Esophagus muscularis mucosa (tissue), 4 donors: ENCODE measurements at places on chromosomes 7 and 10.
A peak's percentile ranks its signal among the peaks of the same experiment; 100 is the strongest.

DNA sequence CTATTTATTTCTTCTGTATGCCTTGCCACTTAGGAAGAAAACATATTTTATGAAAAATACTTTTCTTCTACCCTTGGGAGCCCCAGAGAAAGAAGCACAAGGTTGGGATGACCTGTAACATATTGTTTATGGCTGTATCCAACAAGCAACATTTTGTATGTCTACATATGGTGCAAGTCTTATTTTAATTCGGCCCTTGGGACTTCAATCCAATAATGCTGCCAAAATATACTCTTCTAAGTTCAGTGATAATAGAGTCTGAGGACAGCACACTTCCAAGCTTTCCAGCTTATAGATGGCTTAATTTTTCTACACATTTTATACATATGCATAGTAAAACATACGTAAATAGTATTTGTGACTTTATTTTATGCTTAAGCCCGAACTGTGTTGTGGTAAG, 318.5 kb upstream of the SEMA3A start:
- DNase-seq = no peak

- no peak for DNase-seq
Observed at GRCh38 chr7:17687361-17687760, 252.9 kb downstream of the SNX13 start.

DNA sequence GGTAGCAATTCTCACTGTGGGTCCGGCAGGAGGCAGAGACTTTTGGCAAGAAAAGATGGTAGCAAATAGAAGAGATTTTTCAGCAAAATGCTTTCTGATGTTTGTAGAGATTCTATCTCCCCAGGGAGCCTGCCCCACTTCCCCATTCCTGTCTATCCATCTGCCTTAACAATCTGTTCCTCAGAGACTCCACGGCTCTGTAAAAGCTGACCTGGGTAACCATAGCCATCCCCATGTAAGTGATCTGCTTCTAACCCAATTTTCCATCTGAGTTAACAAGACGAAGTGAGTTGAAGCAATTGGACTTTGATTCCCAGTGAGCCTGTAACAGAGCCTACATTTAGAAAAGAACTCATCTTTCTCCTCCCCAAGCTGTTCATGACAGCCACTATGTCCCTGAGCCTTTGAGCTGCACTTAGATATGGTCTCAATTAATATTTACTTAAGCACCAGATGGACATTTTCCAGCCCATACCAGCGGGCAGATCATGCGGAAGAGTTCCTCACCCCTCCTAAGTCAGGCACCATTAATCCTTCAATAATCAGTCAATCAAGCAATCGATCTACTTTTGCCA, 896.1 kb downstream of the CCSER2 start:
- peak; percentile 34 for DNase-seq

- no peak for DNase-seq
Observed at GRCh38 chr10:71187600-71187999, 24.8 kb upstream of the UNC5B start.

- DNase-seq = no peak
Observed at GRCh38 chr7:158024881-158025280, 562.7 kb downstream of the PTPRN2 start.

GRCh38 chr10:114087655-114088054, 44.0 kb downstream of the ADRB1 start:
- no peak for DNase-seq

- no peak for DNase-seq
Observed at GRCh38 chr7:130741331-130741995, 7.5 kb upstream of the KLF14 start.

GRCh38 chr7:146129296-146129695, 12.7 kb downstream of the CNTNAP2 start:
- no peak for DNase-seq

DNA sequence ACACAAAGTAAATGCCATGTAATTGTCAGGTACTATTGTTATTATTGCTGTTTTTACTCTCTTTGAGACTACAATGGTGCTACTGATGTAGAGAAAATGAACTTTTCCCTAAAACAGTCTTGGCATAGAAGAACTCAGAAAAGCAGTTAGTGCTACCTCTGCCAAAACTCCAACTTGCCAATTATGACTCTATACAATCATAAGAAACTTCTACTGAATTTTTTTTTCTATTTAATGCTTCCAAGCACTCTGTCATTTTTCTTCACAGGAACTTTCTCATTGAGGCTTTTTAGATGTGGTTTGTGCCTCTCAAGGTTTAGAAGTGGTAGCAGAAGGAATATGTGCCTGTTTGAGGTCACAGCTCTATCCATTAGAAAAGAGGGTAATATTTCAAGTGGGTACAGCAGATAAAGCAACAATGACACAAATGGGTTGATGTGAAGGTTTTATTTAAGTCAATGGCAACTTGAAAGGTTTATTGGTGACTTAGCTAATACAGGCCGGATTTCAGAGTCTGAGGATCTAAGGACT, 64.0 kb upstream of the FERD3L start:
- DNase-seq = no peak

GRCh38 chr10:26199841-26200240, 16.7 kb upstream of the GAD2 start:
- no peak for DNase-seq

GRCh38 chr7:155313096-155313495, 15.4 kb downstream of the INSIG1 start:
- no peak for DNase-seq
